Islet precursor cell (in vitro differentiated cells): ENCODE measurements at places on chromosomes 7 and 10.
A peak's percentile ranks its signal among the peaks of the same experiment; 100 is the strongest.

- DNase-seq, result no peak
Measured at GRCh38 chr7:20383351-20383750, 52.7 kb downstream of the ITGB8 start.

- DNase-seq, result no peak
Measured at GRCh38 chr7:36630112-36630650, 94.1 kb downstream of the AOAH start.

- no peak for DNase-seq
Measured at GRCh38 chr7:117859246-117859812, 13.9 kb downstream of the CTTNBP2 start.

GRCh38 chr7:20283385-20283784, 47.3 kb upstream of the ITGB8 start:
- no peak for DNase-seq

GRCh38 chr10:3763035-3763456, 22.0 kb downstream of the KLF6 start:
- DNase-seq, result peak; percentile 58

- DNase-seq, result no peak
Measured at GRCh38 chr7:69108097-69108496, 490.2 kb upstream of the AUTS2 start.

GRCh38 chr7:28823582-28823981, 134.5 kb downstream of the TRIL start:
- no peak for DNase-seq

DNA sequence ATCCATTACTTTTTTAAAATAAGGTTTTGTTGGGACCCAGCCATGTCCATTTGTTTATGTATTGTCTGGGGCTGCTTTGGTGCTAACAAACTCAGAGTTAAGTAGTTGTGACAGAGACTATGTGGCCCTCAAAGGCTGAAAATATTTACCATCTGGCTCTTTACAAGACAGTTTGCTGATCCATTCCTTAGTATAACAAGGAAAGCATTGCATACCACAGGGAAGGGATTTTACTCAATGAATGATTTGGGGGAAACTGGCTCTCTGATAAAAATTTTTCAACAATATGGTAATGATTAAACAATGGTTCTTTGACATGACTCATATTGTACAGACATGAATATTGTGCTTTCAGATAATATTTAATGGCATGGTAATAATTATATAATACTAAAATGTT, 738.1 kb downstream of the KCNMA1 start:
- DNase-seq, result no peak

DNA sequence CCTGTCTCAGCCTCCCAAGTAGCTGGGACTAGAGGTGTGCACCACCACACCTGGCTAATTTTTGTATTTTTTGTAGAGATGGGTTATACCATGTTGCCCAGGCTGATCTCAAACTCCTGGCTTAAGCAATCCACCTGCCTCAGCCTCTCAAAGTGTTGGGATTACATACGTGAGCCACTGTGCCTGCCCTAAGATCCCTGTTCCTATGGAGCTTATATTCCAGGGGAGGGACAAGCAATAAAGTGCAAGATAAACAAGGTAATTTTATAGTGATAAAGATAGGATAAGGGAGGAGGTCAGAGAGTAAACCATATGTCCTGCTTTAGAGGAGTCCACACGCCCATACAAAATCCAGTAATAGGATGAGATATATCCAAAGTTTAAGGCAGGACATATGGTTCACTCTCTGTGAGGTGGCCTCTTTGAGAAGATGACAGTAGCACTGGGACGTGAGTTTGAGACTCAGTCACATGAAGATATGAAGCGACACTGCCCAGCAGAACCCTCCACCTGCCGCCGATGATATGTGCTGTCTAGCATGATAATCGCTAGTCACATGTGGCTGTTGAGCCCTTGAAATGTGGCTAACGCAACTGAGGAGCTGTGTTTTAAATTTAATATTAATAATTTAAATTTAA, 113.5 kb upstream of the PDCD4 start:
- DNase-seq, result no peak

- no peak for DNase-seq
Measured at GRCh38 chr7:132075515-132075914, 500.8 kb downstream of the PLXNA4 start.

GRCh38 chr7:28348636-28349035, 63.7 kb upstream of the CREB5 start:
- no peak for DNase-seq

- DNase-seq, result no peak
Measured at GRCh38 chr10:61692447-61693010, 29.8 kb downstream of the CABCOCO1 start.

GRCh38 chr10:103709341-103709920, 145.9 kb downstream of the SH3PXD2A start:
- no peak for DNase-seq

- DNase-seq, result no peak
Measured at GRCh38 chr10:79457256-79457785, 11.9 kb upstream of the ZCCHC24 start.

DNA sequence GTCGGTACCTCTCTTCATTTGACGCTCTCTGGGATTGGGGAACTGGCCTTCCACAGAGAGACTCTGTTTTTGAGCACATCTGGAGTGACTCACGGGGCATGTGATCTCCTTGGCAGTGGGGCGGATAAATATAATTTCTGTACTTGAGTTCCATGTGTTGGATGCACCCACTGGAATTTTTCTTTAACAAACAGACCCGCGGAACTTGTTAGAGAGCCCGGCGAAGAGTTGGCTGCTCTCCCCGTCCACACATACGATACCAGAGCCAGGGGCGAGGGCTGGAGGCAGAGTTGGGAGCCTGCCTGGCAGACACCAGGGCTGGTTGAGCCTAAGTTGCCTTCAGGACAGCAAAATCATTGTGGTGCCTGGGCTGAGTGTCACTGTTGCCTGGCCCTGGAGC, at the start of gene FAM180A:
Gene FAM180A (minus strand): TSS at position 44 of the 400 bp plus-strand sequence. CDS start 233 bp downstream, outside the sequence.
- no peak for DNase-seq

DNA sequence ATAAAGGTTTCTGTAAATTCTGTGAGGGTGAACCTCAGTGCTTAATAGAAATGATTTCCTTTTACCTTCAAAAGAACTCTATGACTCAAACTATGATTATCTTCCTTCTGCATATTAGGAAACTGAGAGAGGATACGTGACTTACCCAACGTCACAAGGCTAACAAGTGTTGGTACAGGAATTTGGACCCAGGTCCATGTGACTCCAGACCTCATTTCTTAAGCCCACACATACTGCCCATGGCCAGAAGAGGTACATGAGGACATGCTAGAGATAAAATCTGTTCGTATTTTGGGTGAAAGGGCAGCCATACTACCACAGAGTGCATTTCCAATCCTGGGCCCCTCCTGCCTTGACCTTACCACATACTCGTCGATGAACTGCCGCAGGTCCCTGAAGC, 61.5 kb upstream of the TM9SF3 start:
- peak; percentile 32 for DNase-seq

- DNase-seq, result peak; percentile 88
Measured at GRCh38 chr10:79196470-79197461, 128.0 kb downstream of the ZMIZ1 start.

DNA sequence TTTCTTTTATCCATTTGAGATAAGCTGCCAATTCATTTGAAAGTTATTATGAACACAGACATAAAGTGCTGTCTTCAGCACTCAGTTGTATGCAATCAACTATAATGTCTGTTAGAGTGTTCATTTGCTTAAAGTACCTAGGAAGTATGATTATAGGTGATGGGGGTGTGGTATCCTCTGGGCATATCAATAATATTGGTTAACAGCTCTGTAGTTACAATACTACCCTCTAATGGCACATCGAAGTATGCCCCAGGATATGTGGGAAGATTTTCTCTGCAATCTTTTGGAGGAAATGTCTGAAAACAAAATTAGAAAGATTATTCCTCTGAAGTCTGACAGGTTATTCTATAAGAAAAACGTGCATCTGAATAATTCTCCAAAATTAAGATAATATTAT, 429.7 kb downstream of the ARL4A start:
- no peak for DNase-seq

- DNase-seq, result no peak
Measured at GRCh38 chr10:106284802-106285587, 879.5 kb downstream of the SORCS1 start.

- peak; percentile 65 for DNase-seq
Measured at GRCh38 chr7:29243910-29244655, 49.5 kb downstream of the CHN2 start.

- no peak for DNase-seq
Measured at GRCh38 chr7:21041666-21042065, 255.0 kb upstream of the SP8 start.

GRCh38 chr10:70602665-70603448, at the start of gene PRF1:
Gene PRF1, minus strand, starts transcription at chr10:70602741. Its CDS starts 1,839 bp downstream, at chr10:70600902.
- DNase-seq, result no peak

- DNase-seq, result peak; percentile 58
Measured at GRCh38 chr10:93028883-93029282, 31.7 kb upstream of the CYP26C1 start.

DNA sequence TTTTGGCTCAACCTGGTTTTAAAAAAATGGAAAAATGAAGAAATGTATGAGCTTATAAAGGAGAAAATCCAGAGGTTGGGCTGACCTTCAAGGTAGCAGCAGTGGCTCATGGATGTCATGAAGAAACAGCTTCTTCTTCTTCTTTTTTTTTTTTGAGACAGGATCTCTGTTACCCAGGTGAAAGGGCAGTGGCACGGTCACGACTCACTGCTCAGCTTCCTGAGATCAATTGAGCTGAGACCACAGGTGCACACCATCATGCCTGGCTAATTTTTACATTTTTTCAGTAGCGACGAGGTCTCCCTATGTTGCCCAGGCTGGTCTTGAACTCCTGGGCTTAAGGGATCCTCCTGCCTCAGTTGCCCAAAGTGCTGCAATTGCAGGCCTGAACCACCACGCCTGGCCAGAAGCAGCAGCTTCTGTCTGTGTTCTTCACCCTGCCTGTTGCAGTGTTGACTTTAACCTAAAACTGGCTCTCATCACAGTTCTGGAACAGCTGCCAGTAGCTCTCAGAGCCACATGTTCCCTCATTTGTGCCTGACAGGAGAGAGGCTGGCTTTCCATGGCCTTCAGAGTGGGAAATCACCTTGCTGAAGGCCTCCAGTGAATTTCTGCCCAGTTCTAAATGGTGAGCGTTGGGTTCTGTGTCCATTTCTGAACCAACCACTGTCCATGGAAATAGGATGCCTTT, 117.7 kb downstream of the PFKFB3 start:
- DNase-seq, result no peak

DNA sequence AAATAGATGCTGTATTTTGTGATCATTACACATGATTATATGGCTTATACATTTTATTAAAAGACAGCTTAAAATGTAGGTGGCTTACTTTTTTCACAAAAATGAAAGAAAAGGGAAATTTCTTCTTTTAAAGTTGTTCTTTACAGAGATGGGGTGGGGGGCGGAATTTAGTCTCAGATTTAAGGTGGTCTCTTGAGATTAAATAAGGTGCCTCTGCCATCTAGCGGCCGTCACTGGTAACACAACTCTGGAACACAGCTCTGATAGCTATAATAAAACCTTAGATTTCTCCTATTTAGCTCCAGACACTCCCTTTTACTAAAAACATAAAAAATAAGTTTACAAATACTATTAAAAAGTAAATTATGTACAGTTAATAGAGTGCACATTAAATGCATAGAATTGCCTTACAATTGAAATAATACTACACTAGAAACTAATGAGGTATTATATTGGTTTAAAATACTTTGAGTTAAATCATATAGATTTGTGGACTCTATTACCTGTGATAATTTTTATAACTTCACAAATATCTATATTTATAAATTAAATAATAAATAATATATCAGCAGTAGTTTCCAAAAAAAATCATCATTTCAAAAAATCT, 210.9 kb downstream of the DGKB start:
- peak; percentile 57 for DNase-seq

GRCh38 chr7:3558400-3558799, 257.3 kb downstream of the SDK1 start:
- DNase-seq, result peak; percentile 63

DNA sequence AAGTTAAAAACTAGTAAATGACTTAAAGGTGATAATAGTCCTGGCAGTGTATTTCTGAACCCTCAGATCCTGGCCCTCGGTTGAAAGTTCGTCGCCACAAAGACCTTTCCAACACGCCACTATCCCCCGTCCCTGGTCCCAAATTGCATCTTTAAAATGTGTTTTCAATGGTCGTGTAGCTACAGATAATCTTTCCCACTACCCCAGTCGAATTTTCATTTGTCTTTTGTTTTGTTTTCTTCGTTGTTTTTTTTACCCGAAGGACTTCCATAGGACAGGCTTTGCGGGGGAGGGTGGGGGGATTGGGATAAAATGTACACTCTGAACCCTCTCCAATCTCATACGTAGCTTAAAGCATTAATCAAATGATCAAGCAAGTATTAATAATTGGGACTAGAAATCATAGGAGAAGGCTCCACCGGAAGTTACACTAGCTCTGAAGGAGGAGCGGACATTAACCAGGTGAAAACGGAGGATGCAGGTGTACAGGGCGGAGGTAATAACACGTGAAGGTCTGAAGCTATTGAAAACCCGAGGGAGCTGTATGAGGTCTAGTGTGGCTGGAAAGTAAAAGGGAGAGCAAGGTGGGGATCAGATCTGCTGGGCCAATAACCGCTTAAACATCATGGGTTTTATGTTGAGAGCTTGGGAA, 32.8 kb upstream of the PHF14 start:
- DNase-seq, result no peak

- DNase-seq, result peak; percentile 81
Measured at GRCh38 chr10:47198221-47198620, 101.8 kb upstream of the GDF10 start.

DNA sequence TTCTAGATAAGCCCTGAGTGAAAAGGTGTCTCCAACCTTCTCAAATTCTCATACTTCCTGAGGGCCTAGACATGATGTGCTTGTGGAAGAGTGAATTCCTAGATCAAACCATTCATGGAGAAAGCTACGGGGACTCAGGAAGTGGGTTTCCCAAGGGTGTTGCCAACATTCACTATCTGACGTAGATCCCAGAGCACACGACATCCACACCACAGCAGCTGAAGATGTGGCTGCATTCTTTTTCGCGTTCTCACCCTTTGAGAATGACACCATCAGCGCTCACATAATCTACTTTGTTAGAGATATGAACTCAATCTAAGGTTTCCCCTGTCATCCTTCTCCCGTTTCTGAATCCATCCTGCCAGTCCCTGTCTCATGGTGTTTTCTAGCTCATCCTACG, 290.8 kb downstream of the DNAJB6 start:
- no peak for DNase-seq

- DNase-seq, result peak; percentile 66
Measured at GRCh38 chr7:141702047-141702567, at the start of gene DENND11. Gene DENND11, minus strand, starts transcription at chr7:141702166. Its CDS starts 13 bp downstream, at chr7:141702153.
